ENCODE measurements at places on chromosomes 2 and 18. TPM values are rescaled to one million over a fixed set of nuclear protein-coding genes. Genes with fewer than 3 reads are reported as not detected.

- DNase-seq, result peak; percentile 65
Observed at GRCh38 chr2:12099374-12099773, 352.9 kb downstream of the LPIN1 start.

- no peak for DNase-seq
Observed at GRCh38 chr2:190137561-190137960, 75.0 kb upstream of the MSTN start.

The RAB6C gene
- total RNA-seq, result not detected

The ATOH8 gene
- 28.0 TPM for total RNA-seq

The TMEM178A gene
- total RNA-seq, result 0.81 TPM

DNA sequence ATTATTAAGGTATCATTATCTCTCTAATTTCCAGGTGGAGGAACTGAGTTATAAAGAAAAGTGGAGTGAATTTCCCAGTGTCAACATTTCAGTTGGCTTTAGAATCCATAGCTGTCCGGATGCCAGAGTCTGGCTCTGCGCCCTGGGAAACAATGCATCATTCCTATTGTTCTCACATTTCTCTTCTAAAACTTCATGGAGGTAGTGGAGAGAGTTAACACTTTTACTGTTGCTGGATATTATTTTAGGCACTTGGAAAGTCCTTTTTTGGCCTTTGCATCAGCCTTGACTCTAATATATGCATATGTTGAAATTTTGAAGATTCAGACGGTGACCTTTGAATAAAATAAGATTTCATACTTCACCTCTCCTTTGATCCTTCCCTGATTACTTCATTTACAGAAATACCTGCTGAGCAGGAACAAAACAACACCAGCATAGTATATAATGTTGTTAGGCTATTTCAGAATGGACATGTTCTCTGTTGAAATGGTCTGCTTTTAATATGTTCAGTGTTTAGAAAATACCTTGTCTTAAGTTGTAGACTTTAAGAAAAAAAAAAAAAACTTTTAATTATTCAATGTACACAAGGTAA lies 148.8 kb downstream of the EPHA4 start:
- no peak for DNase-seq
